ENCODE measurements at places on chromosomes 2 and 18. TPM values are rescaled to one million over a fixed set of nuclear protein-coding genes. Genes with fewer than 3 reads are reported as not detected.

- H3K27ac ChIP-seq = no peak overlapping the region
- no peaks in the 10 kb centered on the region for H3K36me3 ChIP-seq
- H3K4me1 ChIP-seq = peaks cover 8% of the 10 kb centered on the region
- no peak overlapping the region for H3K4me3 ChIP-seq
Measured at GRCh38 chr2:45458909-45459563, 152.0 kb downstream of the SRBD1 start.

- no peaks in the 10 kb centered on the region for H3K4me1 ChIP-seq
- no peak for DNase-seq
- no peaks in the 10 kb centered on the region for H3K36me3 ChIP-seq
- no peak overlapping the region for H3K27ac ChIP-seq
- H3K27me3 ChIP-seq = peaks cover 3% of the 10 kb centered on the region
- no peak overlapping the region for H3K4me3 ChIP-seq
Measured at GRCh38 chr18:63161761-63162195, 157.8 kb downstream of the BCL2 start.

GRCh38 chr2:10124538-10125045 lies 2.1 kb downstream of the RRM2 start:
- no peak for DNase-seq
- H3K4me3 ChIP-seq = peak overlapping the region; percentile 90

DNA sequence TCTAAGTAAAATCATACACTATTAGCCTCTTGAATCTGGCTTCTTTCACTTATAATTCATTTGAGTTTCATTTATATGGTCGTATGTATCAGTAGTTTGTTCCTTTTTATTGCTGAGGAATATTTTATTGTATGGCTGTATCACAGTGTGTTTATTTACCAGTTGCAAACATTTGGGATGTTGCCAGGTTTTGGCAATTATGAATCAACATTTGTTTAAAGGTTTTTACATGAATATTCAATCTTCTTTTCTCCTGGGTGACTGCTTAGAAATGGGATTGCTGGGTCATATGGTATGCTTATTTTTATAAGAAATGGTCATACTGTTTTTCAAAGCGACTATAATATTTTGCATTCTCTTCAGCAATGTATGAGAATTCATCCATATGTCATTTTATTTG lies 107.9 kb downstream of the PMAIP1 start:
- no peaks in the 10 kb centered on the region for H3K36me3 ChIP-seq
- no peaks in the 10 kb centered on the region for H3K4me1 ChIP-seq
- H3K27me3 ChIP-seq = no peaks in the 10 kb centered on the region
- no peak for DNase-seq

- H3K27me3 ChIP-seq = no peaks in the 10 kb centered on the region
- no peak overlapping the region for H3K4me3 ChIP-seq
- no peak overlapping the region for H3K27ac ChIP-seq
- no peak for DNase-seq
Measured at GRCh38 chr2:86703704-86704361, 16.3 kb upstream of the RMND5A start.

DNA sequence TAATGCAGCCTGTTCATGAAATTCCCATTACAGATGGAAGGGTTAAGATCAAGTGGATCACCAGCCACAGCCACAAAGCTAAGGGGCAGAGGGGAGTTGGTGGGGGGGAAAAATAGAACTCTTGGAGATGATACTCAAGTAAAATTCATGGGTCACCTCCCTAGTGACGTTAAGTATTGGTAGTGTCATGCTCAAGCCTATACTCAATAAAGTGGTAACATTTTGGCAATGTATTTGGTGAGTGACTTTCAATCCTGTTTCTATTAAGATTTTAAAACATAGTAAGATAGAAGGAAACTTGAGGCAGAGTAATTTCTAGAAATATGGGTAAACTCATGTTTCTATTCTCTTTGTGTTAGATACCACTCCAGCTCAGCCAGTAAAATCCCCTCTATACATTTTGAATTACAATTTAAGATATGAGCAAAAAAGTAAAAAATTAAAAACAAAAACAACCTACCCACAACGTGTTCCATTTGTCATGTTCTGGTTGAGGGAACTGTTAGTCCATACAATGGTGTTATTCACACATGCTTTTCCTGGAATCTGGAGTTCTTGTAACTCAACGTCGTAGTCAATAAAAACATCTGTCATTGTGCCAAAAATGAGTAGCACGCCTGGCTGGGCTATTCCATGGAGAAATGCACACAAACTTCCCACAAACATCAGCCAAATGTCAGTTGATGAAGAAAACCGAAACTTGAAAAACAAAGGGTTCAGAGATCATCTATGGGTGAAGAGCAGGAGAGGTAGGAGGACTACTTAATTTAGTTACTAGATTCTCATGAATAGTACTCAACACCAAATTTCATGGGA lies 18.1 kb downstream of the ABCB11 start:
- H3K27ac ChIP-seq = no peak overlapping the region
- no peak overlapping the region for H3K4me3 ChIP-seq
- H3K27me3 ChIP-seq = no peaks in the 10 kb centered on the region

- no peak overlapping the region for H3K4me3 ChIP-seq
- DNase-seq = no peak
- H3K4me1 ChIP-seq = no peaks in the 10 kb centered on the region
- H3K36me3 ChIP-seq = no peaks in the 10 kb centered on the region
Measured at GRCh38 chr2:152890736-152891135, 172.3 kb downstream of the ARL6IP6 start.

DNA sequence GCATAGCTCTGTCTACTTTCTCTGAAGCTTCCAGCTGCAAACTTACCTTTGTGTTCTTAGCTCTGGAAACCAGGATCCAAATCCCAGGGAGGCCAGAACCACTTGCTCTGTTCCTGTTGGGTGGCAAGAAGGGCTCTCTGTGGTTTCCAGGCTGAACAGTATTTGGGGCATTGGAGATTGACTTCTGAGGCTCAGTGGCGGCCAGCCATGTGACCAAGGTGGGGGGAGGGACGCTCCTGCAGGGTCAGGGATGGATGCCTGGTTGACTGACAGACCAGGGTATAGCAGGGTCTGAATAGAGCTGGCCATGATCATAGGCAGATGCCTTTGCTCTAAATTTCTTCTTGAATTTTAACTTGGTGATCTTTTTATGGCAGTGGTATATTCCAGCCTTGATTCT lies 15.1 kb downstream of the SLC4A5 start:
- H3K4me3 ChIP-seq = no peak overlapping the region
- no peak overlapping the region for H3K27ac ChIP-seq
- DNase-seq = peak; percentile 58
- H3K27me3 ChIP-seq = peaks cover 3% of the 10 kb centered on the region

- DNase-seq = no peak
- H3K36me3 ChIP-seq = no peaks in the 10 kb centered on the region
- no peak overlapping the region for H3K4me3 ChIP-seq
- no peaks in the 10 kb centered on the region for H3K27me3 ChIP-seq
- H3K4me1 ChIP-seq = no peaks in the 10 kb centered on the region
Measured at GRCh38 chr2:55947752-55948151, 24.2 kb upstream of the EFEMP1 start.

DNA sequence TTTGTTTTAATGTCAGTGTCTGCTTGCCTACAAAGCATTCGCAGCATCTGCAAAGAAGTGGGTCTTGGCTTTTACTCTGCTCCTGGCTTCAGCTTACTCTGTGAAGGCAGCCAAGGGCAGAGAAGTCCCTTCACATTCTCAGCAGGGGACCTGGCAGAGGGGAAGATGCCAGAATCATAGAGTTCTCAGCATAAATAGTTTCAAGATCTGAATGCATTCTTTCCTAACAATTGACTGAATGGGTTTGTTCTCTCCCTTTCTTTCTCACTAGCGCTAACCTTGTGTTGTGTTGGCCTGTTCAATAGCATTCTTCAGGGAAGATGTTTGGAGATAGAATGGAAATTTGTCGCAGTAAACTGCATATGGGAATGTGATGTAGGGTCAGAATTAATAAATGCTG lies 106.9 kb downstream of the FARSB start:
- no peaks in the 10 kb centered on the region for H3K36me3 ChIP-seq
- peak; percentile 76 for DNase-seq
- H3K27me3 ChIP-seq = no peaks in the 10 kb centered on the region
- H3K4me1 ChIP-seq = no peaks in the 10 kb centered on the region
- no peak overlapping the region for H3K4me3 ChIP-seq

DNA sequence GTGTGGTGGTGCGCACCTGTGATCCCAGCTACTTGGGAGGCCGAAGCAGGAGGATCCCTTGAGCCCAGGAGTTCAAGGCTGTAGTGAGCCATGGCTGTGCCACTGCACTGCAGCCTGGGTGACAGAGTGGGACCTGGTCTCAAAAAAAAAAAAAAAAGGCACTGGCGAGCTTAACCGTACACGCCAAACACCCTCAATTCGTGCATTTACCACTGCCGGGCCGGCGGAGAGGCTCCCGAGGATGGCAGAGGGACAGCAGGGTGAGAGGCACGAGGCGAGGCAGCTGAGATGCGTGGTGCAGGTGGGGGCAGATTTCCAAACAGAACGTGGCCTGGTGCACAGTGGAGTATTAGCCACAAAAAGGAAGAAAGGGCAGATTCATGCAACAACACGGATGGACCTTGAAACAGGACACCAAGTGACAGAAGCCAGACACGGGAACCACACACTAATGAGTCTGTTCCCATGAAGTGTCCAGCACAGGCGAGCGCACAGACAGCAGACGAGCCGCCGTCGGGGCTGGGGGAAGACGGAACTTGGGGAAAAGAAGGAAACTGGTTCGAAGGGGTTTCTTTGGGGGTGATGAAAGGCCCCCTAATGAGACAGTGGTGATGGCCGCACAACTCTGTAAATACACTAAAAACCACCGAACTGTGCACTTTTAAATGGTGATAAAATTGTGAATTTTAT lies 27.4 kb downstream of the SLC66A2 start:
- H3K27me3 ChIP-seq = no peaks in the 10 kb centered on the region
- peak; percentile 9 for DNase-seq
- H3K27ac ChIP-seq = no peak overlapping the region
- no peak overlapping the region for H3K4me3 ChIP-seq
- H3K36me3 ChIP-seq = peaks cover 11% of the 10 kb centered on the region

- H3K27me3 ChIP-seq = no peaks in the 10 kb centered on the region
- H3K4me3 ChIP-seq = no peak overlapping the region
- H3K36me3 ChIP-seq = no peaks in the 10 kb centered on the region
- no peaks in the 10 kb centered on the region for H3K4me1 ChIP-seq
- H3K27ac ChIP-seq = no peak overlapping the region
Measured at GRCh38 chr2:164701565-164701964, 80.3 kb upstream of the GRB14 start.

DNA sequence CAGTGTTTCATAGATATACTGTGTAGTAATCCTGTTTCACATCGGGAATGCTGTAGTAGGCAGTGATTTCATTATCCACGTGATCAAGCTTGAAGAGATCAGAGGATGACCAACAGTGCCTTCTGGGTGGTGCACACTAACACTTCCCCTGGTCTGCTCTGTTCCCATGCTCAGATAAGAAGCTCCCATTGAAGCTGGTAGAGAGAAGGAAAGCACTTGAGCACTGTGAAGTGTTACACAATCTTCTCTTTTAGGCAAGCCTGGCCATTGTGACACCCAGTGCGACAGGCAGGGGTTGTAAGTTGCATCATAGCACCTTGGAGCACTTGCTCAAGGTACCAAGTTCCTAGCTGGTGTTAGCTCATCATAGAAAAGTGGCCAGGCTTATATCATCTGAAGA lies 30.6 kb upstream of the GPD2 start:
- peak; percentile 44 for DNase-seq
- no peaks in the 10 kb centered on the region for H3K27me3 ChIP-seq
- H3K4me3 ChIP-seq = no peak overlapping the region
- H3K4me1 ChIP-seq = no peaks in the 10 kb centered on the region
- no peaks in the 10 kb centered on the region for H3K36me3 ChIP-seq

DNA sequence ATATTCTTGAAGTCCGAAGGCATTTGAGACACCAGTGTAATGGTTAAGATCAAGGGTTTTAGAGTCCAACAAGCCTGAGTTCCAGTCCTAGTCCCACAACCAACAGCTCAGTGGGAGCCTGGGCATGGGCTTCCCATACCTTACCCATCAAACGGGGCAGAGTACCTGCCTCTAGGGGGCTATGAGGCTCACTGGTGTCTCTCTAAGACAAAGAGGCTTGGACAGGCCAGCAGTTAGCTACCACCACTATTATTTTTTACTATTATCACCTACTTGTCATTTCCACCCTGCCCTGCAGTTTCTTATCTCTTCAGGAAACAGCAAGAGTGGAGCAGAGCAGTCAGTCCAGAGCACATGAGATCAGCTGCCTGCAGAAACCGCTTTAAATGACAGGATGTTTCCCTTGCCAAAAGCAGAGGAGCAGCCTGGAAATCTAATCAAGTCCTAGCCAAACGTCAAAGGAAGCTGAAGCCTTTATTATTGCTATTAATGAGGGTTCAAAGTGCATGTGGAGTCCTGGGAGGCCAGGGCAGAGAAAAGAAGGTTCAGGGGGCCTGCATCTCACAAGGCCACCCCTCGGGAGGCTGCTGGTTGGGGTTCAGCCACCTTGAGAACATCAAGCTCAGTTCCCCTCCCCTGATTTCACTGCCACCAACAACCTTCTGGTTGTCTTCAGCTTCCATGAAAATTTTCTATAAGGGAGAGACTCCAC lies 66.6 kb downstream of the STPG4 start:
- no peak overlapping the region for H3K4me3 ChIP-seq
- H3K27ac ChIP-seq = no peak overlapping the region
- H3K4me1 ChIP-seq = peaks cover 15% of the 10 kb centered on the region
- peaks cover 14% of the 10 kb centered on the region for H3K27me3 ChIP-seq

DNA sequence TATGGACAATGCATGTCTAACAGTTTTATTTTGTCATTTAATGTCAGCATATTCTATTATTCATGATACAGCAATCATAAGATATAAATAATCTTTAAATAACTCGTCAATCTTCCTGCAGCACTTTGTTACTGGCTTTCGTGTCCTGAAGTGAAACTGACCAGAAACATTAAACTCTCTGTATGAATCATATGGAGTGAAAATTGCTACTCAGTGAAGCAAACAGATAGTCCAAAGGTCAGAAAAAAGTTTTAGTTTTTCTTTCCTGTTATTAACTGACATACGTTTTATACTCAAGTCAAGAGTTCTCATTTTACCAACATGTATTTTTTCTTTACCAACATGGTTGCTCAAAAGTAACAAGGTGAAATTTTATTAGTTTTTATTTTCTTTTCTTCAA lies 106.8 kb upstream of the GALNT5 start:
- no peak overlapping the region for H3K27ac ChIP-seq
- H3K36me3 ChIP-seq = no peaks in the 10 kb centered on the region
- H3K27me3 ChIP-seq = no peaks in the 10 kb centered on the region
- no peak overlapping the region for H3K4me3 ChIP-seq

- H3K36me3 ChIP-seq = no peaks in the 10 kb centered on the region
- H3K4me3 ChIP-seq = no peak overlapping the region
- H3K4me1 ChIP-seq = peaks cover 1% of the 10 kb centered on the region
- H3K27ac ChIP-seq = no peak overlapping the region
- DNase-seq = no peak
Measured at GRCh38 chr2:14941151-14941631, 308.7 kb downstream of the LRATD1 start.

DNA sequence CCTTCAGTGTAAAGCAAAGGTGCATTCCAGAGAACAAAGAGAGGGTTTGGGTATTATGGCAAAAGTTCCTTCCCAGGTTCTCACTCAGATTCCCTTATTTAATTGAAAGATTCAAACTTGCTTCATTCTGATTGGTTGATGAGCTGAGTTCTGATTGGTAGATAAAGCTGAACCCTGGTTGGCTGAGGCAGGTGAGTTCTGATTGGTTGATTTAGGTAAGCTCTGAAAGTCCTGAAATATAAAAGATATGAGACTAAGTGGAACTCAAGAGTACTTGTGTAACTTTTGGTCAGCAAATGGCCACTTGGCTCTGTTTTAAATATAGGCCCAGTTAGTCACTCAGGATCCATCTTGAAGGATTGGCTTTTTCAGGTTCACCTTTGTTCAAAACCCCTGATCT lies 99.8 kb upstream of the FBXO11 start:
- H3K4me1 ChIP-seq = no peaks in the 10 kb centered on the region
- DNase-seq = no peak
- no peak overlapping the region for H3K27ac ChIP-seq
- no peaks in the 10 kb centered on the region for H3K36me3 ChIP-seq
- no peak overlapping the region for H3K4me3 ChIP-seq

Gene SLC38A11
- total RNA-seq = not detected

Gene MOCOS
- total RNA-seq = 1.4 TPM

Gene WDPCP
- 25.1 TPM for total RNA-seq

Gene NAT8
- total RNA-seq = not detected

Gene TBR1
- 2.4 TPM for total RNA-seq
